ENCODE measurements at places on chromosomes 7 and 10.

DNA sequence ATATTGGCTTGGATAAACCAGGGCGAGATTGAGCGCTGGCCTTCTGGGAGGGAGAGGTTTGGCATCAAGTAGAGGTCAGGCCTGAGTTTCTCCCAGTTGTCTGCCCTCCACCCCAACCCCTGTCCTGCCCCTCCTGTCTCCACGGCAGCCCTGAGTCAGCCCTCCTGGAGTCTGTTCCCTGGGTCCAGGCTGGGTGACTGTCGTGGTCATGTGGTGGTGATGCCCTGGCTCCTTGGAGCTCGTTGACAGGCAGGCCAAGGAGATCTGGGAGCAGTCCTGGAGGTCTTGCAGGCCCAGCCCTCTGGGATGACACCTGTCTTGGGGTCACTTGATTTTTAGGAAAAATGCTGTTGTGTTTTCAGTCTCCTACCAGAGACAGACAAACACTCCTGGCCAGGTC lies 53.6 kb upstream of the PODXL start:
- DNase-seq, result no peak

DNA sequence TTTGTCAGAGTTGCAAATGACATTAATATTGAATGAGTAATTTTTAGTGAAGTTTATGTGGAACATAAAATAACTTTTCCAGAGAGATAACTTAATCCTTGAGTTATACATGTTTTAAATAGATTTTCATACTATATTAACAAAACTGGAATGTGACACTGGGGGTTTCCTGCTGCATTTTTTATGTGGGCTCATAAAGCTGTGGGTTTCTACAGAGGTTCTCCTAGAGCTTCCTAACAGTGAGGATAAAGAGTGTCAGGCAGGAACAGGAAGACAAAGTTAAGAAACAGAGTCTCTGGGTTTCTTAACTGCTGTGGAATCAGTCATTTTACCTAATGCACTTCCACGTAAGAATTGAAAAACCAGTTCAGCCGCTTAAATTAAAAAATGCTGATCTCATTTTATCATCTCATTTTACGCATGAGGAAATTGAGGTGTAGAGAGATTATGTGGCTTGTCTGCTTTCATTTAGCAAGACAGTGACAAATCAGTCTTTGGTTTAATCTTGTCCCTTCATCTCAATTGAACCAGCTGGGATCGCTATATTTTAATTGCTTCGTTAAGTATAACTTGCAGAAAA lies 5.0 kb downstream of the CD36 start:
- no peak for DNase-seq

- DNase-seq, result no peak
Measured at GRCh38 chr10:79926037-79926436, 22.9 kb downstream of the SFTPD start.

DNA sequence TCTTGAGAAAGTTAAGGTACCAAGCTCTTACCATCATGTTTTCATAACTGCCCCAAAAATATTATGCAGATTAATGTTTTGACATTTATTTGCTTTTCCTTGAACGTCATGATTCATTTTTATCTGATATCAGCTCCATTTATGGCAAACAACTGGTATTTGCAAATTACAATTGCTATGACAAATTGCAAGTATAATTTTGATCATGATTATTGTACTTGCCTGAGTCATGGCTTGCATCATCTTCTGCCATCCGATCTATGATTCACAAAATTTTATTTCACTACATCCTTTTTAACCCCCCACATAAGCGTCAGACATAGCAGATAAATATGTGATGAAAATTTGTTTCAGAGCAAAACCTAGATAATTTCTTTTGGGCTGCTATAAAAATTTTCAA lies 155.0 kb downstream of the STK31 start:
- no peak for DNase-seq

DNA sequence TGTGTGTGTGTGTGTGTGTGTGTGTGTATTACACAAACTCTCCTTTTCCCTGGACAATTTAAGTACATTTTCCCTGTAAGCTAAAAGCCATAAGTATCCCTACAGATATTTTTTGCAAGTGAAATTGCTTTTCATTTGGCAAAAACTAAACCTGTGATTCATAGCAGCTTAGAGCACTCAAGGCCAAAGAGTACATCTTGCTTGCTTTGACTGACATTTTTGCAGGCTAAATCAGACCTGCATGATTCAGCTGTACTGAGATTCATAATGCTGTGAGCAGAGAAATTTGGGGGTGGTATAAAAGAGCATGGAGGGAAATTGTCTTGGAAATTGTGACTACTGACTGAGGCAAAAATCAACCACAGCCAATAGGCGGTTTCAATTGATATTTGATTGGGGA lies 500.4 kb downstream of the GFRA1 start:
- no peak for DNase-seq

DNA sequence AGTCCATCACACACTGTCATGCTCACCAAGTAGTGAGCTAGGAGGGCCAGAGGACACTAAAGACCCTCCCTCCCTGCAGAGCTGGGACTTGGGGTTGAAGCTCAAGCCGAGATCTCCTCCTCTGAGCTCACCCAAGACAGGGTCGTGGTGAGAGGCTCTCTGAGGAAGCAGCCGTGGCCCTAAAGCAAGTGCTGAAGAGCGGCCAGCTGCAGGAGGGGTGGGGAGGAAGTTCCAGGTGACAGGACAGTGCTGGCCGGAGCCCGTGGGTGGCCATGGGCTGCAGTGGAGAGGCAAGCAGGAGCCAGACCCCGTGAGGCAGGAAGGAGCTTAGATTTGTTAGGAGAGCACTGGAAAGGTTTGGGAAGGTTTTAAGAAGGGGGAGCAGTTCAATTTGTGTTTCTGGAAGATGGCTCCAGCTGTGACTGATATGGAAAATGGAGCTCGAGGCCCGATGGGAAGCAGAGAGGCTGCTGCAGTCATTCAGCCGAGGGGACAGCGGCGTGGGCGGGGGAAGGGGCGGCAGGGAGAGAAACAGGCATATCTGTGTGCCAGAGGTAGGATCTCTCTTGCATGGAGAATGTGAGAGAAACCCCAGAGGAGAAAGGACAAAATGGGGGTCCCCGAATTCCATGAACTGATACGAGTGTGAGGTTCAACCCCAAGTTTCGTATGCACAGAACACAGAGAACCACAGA lies 26.9 kb upstream of the DNAAF5 start:
- DNase-seq, result no peak

DNA sequence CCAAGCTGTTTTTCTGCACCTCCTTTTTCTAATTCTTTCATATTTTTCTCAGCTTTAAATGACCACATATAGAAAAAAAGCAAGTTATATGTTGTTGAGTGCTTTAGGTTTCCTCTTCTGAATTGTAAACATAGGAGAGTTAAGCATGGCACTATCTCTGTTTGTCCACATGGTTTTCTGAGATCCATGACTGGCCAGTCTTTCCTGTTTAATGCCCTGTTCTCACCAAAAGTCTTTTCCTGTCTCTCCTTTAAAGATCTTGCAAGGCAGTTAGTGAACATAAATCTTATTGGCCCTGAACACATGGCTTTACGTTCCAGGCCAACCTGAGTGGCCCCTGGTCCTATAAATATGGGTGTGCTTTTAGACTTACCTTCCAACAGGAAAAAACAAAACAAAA lies 19.4 kb downstream of the TRPV5 start:
- no peak for DNase-seq

GRCh38 chr10:59133841-59134593 lies 42.4 kb upstream of the PHYHIPL start:
- no peak for DNase-seq

- DNase-seq, result no peak
Measured at GRCh38 chr7:3243256-3243655, 57.8 kb upstream of the SDK1 start.

DNA sequence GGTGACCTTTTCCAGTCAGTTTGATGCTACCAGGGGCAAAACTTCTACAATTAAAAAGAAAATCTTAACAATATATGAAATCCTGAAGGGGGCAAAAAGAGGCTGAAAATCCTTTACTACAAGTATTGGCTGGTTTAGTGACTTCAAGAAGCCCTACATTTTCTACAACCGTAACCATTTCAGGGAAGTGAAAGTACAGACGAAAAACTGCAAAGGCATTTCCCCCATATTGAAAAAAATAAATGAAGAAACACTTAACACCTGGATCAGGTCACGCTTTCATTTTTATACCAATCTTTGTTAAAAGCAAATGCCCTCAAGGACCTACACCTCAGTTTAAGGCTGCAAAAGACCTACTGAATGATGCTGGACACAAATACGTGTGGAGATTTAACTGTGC lies 38.6 kb downstream of the IL6 start:
- no peak for DNase-seq

DNA sequence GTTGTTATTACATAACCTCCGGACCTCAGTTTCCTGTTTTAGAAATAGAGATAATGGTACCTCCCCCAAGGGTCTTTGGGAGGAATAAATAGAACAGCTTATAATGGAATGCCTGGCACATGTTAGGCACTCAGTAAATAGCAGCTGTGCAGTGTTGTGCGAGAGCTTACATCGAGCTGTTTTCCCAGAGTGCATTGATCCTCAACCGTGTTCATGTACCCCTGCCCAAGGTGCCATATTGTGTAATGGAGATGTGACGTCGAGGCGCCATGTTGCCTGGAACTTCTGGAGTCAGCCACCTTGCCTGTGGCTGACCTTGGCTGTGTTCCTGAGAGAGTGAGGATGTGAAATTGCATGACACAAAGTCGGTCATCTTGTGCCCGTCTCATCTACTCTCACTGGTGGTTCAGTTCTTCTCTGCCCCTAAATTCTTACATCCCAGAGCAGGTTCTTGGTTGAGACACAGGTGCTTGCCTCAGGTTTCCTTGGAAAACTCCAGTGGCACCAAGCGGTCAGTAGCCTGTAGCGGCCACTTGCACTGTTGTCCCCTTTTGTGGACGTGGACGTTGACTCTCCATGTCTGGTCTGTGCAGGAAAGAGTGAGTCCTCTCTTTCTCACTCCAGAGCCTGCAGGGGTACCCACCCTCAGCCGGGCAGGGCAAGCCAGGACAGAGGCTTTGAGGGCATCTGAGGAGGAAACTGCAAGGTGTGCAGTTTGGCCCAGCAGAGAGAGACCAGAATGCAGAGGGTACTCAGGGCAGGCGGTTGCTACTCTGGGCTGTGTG lies 230.6 kb downstream of the MGMT start:
- DNase-seq, result no peak

DNA sequence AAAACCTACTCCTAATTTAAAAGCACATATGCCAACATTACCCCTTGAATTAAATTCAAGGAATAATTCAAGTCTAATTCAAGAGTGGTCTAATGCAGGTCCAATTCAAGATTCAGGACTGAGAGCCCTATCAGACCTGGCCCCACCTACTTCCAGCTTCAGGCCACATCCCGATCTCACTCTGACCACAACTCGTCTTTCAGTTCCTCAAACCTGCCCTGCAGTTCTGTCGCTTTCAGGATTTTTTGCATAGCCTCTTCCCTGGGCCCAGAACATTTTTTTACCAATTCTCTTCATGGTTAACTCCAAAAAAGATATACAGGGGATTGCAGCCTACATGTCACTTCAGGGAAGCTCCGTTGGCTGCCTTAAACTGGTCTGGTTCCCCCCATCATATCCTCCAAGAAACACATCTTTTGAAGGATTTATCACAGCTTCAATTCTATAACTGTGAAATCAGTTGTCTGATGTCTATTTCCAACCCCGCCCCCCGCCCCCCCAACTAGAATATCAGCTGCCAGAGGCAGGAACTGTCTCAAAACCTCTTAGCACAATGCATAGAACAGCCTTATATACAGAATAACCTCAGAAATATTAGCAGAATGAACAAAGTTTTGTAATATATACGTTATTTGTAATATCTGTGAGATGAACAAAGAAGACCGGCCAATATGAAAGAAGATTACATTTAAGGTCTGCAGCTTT lies 20.8 kb downstream of the CCDC6 start:
- DNase-seq, result no peak

DNA sequence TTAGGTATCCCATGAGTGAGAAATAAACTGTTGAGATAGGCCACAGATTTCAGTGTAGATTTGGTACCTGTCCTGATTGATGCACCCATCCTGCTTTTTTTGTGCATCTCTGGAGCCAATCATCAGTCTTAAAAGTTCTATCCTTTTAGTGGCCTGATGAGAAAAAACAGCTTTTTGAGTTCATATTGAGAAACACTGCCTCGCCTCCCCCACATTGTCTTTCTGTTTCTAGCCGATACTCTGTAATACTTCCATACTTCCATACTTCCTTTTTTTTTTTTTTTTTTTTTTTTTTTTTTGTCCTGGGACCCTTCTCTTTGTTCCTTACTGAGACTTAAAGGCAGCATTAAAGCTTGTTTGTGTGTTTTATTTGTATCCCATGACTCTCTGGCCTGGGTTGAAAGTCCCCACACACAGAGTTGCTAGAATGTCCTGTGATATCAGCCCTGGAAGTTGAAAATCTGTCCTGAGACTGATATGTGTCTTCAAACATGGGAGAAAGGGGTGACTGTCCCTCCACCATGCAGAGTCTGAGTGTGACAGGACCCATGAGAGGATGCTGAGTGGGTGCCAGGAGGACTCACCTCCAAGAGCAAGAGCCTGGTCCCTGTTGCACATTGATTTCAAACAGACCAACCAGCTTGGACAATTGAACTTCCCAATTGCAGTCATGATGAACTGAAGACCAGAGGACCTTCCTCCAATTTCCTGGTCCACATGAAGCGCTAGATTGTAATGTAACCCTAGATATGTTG lies 5.7 kb downstream of the ZNF22 start:
- no peak for DNase-seq

GRCh38 chr7:34130558-34131295 lies 225.4 kb downstream of the BMPER start:
- DNase-seq, result no peak

DNA sequence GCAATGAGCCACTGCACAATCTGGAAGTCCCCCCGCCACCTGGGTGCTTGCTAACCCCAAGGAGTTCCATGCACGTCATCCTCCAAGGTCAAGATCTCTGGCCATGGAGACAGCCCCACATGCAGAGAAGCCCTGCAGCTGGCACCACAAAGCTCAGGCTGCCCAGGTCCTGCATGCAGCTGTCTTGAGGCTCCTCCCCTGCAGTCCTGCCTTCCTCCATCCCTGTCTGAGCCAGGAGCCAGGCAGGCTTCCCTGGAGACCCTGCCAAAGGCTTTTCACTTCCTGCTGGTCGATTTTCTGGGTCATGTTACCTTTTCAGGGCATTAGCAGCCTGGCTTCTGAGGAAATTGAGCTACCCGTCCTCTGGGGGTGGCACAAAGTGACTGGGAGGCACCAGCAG lies 12.5 kb upstream of the TMEM72 start:
- no peak for DNase-seq

DNA sequence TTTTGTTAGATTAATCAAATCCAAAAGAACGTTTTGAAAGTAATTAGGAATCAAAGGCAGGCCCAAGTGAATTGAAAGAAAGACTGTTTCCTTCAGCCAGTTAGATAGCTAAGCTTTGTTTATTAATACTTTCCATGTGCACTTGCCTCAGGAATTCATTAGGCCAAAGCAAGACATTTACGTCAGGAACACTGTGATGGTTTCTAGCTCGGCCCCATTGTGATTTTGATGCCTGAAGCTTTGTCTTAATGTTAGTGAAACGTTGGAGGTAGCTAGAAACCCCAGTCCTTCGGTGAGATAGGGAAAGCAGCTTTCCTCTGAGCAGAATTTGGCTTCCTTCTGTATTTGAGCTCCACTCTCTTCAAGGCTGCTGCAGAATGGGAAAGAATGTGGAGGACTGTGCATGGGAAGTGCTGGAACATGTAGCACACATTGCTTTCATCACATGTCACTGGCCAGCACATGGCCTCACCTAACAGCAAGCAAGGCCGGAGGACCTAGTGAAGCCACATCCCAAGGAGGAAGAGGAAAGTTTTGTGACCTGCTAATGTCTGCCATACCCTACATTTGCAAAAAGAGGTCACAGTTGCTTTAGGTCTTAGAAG lies 64.1 kb downstream of the PCGF5 start:
- no peak for DNase-seq

GRCh38 chr10:121702351-121703320 lies 104.4 kb upstream of the FGFR2 start:
- no peak for DNase-seq

Data from stimulated activated CD4-positive, alpha-beta T cell treated with anti-CD3 and anti-CD28 coated beads, Interleukin-15, amount 100 ng/mL, for 48 hours (primary cell).